ENCODE measurements at places on chromosomes 5 and 9.

DNA sequence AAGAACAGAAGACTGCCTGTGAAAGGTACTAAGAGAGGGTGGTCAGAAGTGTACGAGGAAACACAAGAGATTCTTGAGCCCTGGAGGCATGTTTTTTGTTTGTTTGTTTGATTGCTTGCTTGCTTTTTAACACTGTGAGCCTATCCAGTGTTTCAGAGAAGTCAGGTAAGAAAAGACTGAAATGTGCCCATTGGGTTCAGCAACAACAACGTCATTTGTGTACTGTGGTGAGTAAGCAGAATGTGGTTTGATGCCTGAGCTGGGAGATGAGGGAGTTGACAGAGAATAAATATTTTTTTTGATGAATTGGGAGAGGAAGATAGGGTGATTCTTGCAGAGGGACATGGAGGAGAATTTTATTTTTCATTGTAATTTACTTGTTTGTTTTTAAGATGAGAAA is 73.1 kb downstream of the RPS23 start:
- DNase-seq = no peak

- DNase-seq = no peak
Measured at GRCh38 chr5:35849860-35850259, 6.8 kb upstream of the IL7R start.

GRCh38 chr5:121019106-121019505 is 555.0 kb downstream of the PRR16 start:
- no peak for DNase-seq

- DNase-seq = no peak
Measured at GRCh38 chr9:31078175-31078574, 1306.3 kb upstream of the ACO1 start.

DNA sequence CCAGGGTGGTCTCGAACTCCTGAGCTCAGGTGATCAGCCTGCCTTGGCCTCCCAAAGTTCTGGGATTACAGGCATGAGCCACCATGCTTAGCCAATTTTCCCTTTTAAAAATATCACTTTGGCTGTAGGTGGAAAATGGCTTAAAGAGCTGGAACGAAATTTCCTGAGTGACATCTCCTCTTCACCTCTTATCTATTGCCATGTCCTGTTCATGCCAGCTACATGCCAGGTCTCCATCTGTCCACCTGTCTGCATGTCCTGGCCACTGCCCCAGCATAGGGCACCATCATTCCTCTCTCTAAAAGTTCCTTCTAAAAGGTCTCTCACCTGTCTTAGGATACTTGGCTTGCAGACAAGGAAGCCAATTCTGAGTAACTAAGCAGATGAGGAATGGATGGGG is 2.8 kb upstream of the GRK6 start:
- DNase-seq = no peak

- no peak for DNase-seq
Measured at GRCh38 chr5:72067682-72068470, 39.4 kb upstream of the MAP1B start.

DNA sequence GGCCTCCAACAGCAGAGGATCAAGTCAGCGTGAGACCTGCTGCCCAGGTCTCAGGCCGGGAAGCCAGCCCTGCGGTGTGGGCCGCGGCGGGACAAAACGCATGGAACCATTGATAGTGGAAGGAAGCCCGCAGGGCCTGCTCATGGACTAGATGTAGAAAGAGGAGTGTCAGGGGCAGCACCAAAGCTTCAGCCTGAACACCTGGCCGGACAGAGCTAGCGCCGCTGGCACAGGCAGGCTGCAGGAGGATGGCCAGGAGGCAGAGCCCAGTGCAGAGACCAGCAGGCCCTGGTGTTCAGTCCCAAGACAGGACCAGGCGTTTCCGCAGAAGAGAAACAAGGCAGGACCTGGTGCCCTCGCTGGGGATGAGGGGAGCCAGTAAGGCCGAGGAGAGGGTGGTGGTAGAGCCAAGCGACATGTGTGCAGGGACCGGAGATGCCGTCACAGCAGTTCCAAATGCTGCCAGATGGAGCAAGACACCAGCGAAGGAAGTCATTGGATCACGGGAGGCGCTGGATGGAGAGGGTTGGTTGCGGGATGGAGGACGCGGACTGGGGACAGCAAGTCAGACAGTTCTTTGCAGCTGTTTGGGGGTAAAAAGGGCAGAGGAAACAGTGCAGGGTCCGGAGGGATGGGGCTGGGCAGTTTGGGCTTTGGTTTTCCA is 42.1 kb upstream of the OLFM1 start:
- no peak for DNase-seq

GRCh38 chr9:99103054-99103895 is 1.6 kb upstream of the TGFBR1 start:
- DNase-seq = no peak

GRCh38 chr9:135926402-135927194 is 19.3 kb upstream of the CAMSAP1 start:
- DNase-seq = no peak

DNA sequence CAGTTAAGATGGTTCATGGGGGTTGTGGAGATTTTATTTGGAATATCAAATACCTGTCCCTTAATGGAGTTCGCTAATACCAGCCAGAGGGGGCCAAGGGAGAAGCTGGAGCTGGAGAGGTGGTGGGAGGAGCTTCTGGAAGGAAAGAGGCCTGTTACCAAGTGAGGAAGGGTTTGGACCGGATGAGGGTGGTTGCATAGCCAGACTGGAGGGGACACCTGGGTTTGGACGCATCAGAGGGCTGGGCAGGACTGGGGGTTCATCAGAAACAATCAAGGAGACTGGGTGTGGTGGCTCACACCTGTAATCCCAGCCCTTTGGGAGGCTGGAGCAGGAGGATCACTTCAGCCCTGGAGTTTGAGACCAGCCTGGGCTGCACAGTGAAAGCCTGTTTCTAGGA is 111.8 kb upstream of the IER5L start:
- no peak for DNase-seq

DNA sequence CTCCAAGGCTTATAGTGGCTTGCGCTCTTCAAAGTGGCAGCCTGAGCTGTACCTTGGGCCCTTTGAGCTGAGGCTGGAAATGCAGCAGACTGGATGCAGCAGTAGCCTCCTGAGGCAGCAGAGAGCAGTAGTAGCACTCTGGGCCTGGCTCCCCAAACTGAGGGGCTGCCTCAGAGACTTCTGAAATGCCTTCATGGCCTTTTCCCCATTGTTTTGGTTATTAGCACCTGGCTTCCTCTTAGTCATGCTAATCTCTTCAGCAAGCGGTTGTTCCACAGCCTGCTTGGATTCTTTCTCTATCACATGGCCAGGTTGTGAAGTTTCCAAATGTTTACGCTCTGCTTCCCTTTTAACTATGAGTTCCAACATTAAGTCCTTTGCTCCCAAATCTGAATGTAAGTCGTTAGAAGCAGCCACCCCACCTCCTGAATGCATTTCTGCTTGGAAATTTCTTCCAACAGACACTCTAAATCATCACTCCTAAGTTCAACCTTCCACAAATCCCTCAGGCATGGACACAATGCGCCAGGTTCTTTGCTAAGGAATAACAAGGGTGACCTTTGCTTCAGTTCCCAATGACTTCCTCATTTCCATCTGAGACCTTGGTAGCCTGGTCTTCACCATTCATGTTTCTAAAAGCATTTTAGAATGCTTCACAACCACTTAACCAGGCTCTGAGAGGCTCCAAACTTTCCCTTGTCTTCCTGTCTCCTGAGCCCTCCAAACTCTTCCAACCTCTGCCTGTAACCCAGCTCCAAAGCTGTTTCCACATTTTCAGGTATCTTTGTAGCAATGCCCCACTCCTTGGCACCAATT is 145.8 kb downstream of the ZDHHC21 start:
- DNase-seq = peak; percentile 15

DNA sequence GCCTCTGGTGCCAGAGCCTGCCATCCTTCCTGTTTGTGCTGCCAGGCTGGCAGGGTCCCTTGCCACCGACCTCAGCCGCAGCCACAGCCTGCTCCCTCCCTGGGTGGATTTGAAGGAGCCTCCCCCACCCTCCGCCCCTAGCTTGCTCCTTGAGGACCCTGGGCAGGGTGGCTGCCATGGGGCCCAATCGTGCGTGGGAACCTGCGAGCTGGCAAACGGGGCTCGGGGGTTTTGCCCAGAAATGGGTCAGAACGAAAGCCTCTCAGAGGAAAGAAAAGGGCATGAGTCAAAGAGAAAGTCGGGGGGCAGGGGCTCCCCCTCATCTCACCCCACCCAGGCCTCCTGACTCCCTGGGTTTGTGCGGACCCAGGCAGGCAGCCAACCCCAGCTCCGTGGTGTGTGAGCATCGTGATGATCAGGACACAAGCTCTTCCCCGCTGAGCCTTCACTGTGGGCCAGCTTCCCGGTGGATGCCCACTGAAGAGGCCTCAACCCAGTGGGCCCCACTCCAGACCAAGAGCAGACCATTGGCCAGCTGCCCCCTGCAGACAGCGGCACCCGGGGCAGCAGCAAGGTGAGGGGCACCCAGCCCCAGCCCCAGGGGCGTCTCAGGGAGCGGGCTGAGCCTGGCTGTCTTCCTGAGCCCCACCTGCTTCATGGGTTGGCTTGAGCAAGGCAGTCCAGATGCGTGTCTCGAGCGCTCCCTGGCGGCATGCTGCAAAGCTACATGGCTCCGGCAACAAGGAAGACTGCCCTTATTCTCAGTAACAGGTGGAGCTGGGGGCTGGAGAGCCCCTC is 3.0 kb upstream of the FUT7 start:
- DNase-seq = peak; percentile 90

GRCh38 chr5:154287136-154287535 is 96.6 kb downstream of the GALNT10 start:
- DNase-seq = no peak

DNA sequence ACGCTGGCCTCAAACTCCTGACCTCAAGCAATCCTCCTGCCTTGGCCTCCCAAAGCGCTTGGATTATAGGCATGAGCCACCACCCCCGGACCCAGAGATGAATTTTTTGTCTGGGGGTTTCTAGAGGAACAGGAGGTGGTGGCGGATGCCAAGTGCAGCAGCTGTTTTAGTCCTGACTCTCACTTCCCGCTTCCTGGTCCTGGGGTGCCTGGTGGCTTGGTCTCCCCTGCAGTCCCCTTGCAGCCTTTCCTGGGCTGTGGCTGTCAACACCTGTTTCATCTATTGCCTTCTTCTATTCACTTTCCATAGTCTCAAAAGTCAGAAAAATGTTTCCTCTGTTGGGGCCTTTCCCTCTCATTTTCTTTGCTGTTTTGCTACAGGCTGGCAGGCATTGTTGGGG is 6.5 kb upstream of the NHP2 start:
- no peak for DNase-seq

- DNase-seq = no peak
Measured at GRCh38 chr9:78671785-78672184, 374.9 kb downstream of the PSAT1 start.

DNA sequence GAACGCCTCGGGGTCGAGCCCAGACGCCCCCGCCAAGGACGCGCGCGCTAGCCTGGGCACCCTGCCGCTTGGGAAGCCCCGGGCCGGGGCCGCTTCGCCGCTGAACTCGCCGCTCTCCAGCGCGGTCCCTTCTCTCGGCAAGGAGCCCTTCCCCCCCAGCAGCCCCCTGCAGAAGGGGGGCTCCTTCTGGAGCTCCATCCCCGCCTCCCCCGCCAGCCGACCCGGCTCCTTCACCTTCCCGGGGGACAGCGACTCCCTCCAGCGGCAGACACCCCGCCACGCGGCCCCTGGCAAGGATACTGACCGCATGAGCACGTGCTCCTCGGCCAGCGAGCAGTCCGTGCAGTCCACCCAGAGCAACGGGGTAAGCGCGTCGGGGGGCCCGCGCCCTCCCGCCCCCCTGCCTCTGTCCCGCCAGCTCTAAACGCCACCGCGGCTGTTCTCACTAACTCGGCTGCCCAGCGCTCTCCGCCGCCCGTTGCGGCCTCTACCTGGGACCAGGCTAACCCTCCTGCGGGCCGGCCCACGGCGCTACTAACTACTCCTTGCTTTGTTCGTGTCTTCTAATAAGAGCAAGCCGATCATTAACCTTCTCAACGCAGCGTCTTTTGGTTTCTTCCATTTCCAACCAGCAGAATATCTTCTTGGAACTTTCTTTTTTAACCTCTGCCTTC is 93.6 kb upstream of the OTULINL start:
- peak; percentile 26 for DNase-seq
